ENCODE measurements at places on chromosomes 16 and 17. TPM values are rescaled to one million over a fixed set of nuclear protein-coding genes. Genes with fewer than 3 reads are reported as not detected.

LHX1 gene
- polyA plus RNA-seq: not detected

SLC12A3 gene
- not detected for polyA plus RNA-seq

GRCh38 chr16:3951861-3952736, 71.6 kb upstream of the CREBBP start:
- H3K4me1 ChIP-seq: no peaks in the 10 kb centered on the region
- H3K4me3 ChIP-seq: no peak overlapping the region
- H3K27ac ChIP-seq: peak overlapping the region; percentile 74
- H3K27me3 ChIP-seq: no peaks in the 10 kb centered on the region
- DNase-seq: no peak

- DNase-seq: no peak
- H3K4me3 ChIP-seq: no peak overlapping the region
- peaks cover 44% of the 10 kb centered on the region for H3K4me1 ChIP-seq
- no peak overlapping the region for H3K27ac ChIP-seq
Measured at GRCh38 chr17:64494121-64494520, 2.7 kb downstream of the POLG2 start.

- H3K4me3 ChIP-seq: no peak overlapping the region
- no peaks in the 10 kb centered on the region for H3K36me3 ChIP-seq
- H3K27me3 ChIP-seq: no peaks in the 10 kb centered on the region
Measured at GRCh38 chr16:56300891-56301850, 109.9 kb downstream of the GNAO1 start.

- DNase-seq: peak; percentile 82
- H3K27me3 ChIP-seq: no peaks in the 10 kb centered on the region
- H3K4me1 ChIP-seq: peaks cover 4% of the 10 kb centered on the region
- H3K27ac ChIP-seq: no peak overlapping the region
Measured at GRCh38 chr17:44279666-44280391, 11.9 kb upstream of the SLC4A1 start.

GRCh38 chr17:18920911-18921441, 31.0 kb upstream of the SLC5A10 start:
- H3K36me3 ChIP-seq: no peaks in the 10 kb centered on the region
- H3K27me3 ChIP-seq: no peaks in the 10 kb centered on the region
- DNase-seq: no peak

- H3K27ac ChIP-seq: no peak overlapping the region
- no peaks in the 10 kb centered on the region for H3K36me3 ChIP-seq
- DNase-seq: no peak
- no peaks in the 10 kb centered on the region for H3K27me3 ChIP-seq
- H3K4me3 ChIP-seq: no peak overlapping the region
Measured at GRCh38 chr17:72691586-72691985, 400.9 kb downstream of the SLC39A11 start.

- H3K4me1 ChIP-seq: no peaks in the 10 kb centered on the region
- no peaks in the 10 kb centered on the region for H3K27me3 ChIP-seq
- no peaks in the 10 kb centered on the region for H3K36me3 ChIP-seq
- no peak overlapping the region for H3K4me3 ChIP-seq
- DNase-seq: no peak
Measured at GRCh38 chr17:14019186-14019956, 49.9 kb upstream of the COX10 start.

- DNase-seq: no peak
- no peak overlapping the region for H3K4me3 ChIP-seq
- H3K27ac ChIP-seq: no peak overlapping the region
- H3K27me3 ChIP-seq: no peaks in the 10 kb centered on the region
Measured at GRCh38 chr17:27870345-27870744, 22.8 kb downstream of the LYRM9 start.

DNA sequence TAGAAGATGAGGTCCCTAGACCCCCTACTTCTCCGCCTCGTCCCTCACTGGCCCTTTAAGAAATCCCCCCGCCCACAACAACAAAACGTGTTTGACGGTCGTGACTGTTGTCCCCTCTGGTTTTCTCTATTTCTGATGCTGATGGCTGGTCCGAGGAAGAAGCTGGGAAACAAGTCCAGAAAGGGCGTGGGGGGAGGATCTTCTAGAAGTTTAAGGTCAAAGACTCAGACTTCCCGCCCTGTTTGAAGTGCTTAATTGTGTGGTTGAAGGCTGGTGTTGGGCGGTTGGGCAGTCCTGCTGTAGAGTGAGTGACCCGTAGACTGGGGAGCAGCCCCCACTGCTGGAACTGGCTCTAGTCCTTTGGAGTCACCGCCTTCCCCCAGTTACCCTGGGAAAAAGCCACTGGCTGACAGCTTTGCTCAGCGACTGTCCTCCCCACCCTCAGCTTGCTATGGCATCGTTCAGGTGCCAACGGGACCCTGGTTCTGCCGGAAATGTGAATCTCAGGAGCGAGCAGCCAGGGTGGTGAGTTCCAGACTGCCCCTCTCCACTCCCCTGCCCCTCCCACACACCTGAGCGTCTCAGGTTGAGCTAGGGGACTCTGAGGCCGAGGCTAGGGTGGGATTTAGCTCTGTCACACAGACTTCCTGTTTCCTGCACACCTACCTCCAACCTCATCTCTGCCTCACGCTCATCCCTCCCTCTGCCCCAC, 1.6 kb downstream of the MLLT6 start:
- peaks cover 18% of the 10 kb centered on the region for H3K36me3 ChIP-seq
- H3K27me3 ChIP-seq: no peaks in the 10 kb centered on the region
- DNase-seq: no peak

DNA sequence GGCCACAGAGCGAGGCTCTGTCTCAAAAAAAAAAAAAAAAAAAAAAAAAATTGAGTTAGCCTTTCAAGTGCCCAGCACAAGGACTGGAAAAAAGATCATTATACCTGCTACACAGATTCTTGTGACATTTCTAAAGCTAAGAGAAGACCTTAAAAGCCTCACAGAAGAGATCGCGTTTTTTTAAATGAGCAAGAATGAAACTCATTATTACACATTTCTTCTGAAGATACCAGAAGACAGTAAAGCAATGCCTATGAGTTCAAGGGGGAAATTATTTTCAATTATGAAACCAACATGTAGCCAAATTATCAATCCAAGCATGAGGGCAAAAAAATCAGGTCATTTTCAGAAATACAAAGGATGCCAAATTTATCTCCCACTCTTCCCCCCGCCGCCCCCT, 56.8 kb downstream of the MED13 start:
- no peak for DNase-seq
- no peaks in the 10 kb centered on the region for H3K27me3 ChIP-seq
- no peak overlapping the region for H3K27ac ChIP-seq

DNA sequence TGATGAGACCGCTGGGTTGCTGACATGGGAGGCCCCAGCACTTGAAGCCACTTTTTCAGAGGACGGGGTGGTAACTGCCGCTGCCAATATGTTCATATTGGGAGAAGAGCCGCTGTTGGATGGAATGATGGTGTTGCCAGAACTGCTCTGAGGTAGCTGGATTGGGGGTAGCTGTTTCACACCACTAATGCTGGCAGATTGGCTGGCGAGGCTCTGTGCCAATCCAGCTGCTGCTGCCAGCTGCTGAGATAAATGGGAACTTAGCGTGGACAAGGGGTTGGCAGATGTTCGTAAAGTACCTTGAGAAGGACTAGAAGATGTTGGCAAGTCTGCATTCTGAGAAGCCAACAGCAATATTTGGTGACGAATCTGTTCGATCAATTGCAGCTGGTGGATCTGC, 10.0 kb downstream of the SALL1 start:
- H3K27ac ChIP-seq: no peak overlapping the region
- no peaks in the 10 kb centered on the region for H3K4me1 ChIP-seq
- H3K27me3 ChIP-seq: no peaks in the 10 kb centered on the region
- no peaks in the 10 kb centered on the region for H3K36me3 ChIP-seq

- no peaks in the 10 kb centered on the region for H3K36me3 ChIP-seq
- peaks cover 6% of the 10 kb centered on the region for H3K4me1 ChIP-seq
- no peak overlapping the region for H3K27ac ChIP-seq
Measured at GRCh38 chr17:63151941-63152523, 186.0 kb downstream of the TANC2 start.

- no peak for DNase-seq
- H3K27ac ChIP-seq: no peak overlapping the region
- no peak overlapping the region for H3K4me3 ChIP-seq
- no peaks in the 10 kb centered on the region for H3K36me3 ChIP-seq
- no peaks in the 10 kb centered on the region for H3K4me1 ChIP-seq
Measured at GRCh38 chr17:58358408-58359172, 6.6 kb upstream of the SUPT4H1 start.

DNA sequence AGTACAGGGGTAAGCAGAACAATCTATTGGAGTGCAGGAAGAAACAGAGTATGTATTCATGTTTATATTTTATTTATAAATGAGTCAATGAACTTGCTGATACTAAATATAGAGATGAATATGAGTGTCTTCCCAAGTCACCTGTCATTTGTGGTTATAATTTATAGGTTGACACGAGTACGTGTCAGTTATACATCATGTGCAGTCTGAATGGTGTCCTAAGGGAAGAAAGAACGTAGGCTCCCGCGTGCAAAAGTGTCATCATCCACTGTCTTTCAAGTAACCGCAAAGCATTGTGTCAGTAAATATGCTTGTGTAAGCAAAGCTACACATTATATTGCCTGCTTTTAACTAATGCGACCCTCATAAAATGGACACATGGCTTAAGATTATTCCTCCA, 786.1 kb downstream of the KCNJ2 start:
- no peak overlapping the region for H3K4me3 ChIP-seq
- no peaks in the 10 kb centered on the region for H3K36me3 ChIP-seq
- DNase-seq: no peak
- H3K27me3 ChIP-seq: no peaks in the 10 kb centered on the region

DNA sequence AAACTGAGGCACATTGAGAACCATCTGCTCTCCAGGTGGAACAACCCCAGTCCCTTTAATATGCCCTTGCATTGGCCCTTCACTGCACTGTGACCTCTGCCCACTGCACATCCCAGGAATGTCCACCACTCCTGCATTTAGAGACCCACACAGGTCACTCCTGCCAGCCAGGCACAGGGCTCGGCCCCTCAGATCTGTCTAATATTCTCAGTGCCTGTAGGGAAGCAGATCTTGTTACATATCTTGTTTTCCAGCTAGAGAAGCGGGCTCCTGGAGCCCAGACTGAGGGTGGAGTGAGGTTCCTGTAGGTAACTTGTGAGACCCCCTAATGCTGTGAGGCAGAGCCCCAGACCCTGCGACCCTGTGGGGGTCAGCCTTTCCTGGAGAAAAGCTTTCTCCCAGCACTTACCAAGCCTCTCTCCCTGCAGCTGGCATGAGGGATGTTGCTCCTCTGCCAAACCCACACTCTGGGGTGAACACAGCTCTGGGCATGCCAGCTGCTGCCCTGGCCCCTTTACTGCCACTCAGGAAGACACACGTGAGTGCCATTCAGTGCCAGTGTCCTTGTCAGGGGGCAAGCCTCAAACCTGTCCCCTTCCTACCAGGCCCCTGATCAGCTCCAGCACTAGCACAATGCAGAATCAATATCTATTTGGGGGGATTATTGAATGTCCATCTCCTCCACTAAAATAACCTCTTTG, 40.3 kb upstream of the CRHR1 start:
- no peaks in the 10 kb centered on the region for H3K4me1 ChIP-seq
- no peak overlapping the region for H3K27ac ChIP-seq
- peak; percentile 34 for DNase-seq
- no peak overlapping the region for H3K4me3 ChIP-seq

Data from sigmoid colon (tissue), 7 donors.